ENCODE measurements at places on chromosomes 16 and 17.

DNA sequence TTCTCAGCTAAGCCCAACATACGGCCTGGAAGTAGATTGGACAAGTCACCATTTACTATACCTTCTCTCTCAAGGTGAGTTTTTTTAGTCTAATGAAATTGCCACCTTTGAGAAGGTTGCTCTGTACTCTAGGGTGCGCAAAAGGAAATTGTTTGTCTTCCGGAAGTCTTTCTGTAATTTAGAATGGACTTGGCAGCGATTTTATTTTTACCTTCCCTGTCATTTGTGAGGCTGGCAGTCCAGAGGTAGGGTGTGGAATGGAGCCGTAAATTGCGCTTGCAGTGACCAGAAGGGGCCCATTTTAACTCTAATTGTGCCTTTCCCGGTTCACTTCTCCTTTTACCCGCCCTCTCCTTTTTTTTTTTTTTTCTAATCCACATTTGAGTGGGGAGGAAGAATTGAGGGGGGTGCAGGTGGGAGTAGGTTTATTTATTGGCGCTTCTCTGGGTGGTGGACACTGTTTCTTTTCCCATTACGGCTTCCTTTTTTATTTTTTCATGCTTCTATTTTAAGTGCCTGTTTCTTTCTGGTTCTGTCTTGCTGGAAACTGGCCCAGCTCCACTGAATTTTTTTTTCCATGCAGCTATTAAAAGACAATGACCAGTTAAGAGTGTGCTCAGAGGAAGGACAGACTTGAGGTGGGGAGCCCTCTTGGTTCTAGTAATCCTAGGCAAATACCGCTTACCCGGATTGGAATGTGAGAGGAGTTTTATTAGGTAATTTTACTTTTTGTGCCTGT, 89.7 kb upstream of the CLEC18A start:
- no peak for DNase-seq

- no peak for DNase-seq
Measured at GRCh38 chr16:10601444-10602408, 21.3 kb upstream of the EMP2 start.

GRCh38 chr17:19708431-19709175, 7.8 kb downstream of the SLC47A2 start:
- no peak for DNase-seq

DNA sequence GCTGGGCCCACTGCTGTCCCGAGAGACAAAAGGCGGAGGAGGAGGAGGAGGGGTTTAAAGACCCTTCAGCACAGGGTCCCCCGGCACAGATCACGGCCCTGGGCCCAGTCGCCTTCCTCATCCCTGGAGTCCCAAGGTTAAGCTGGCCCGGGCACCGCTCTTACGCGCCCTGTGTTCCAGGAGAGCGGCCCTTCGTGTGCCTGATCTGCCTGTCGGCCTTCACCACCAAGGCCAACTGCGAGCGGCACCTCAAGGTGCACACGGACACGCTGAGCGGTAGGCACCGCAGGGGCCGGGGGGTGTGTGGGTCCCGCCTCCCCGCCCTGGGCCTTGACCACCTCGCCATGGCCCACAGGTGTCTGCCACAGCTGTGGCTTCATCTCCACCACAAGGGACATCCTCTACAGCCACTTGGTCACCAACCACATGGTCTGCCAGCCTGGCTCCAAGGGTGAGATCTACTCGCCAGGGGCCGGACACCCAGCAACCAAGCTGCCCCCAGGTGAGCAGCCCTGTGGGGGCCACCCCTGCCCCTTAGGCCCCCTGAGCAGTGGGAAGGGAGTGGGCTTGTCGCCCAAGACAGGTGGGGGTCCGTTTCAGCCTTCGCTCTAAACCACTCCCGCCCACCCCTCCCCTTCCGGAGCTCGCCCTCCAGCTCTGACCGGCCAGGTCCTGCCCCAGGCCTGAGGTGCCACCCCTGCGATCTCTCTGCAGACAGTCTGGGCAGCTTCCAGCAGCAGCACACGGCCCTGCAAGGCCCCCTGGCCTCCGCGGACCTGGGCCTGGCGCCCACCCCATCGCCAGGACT, 37.6 kb upstream of the ZC3H18 start:
- DNase-seq, result no peak

DNA sequence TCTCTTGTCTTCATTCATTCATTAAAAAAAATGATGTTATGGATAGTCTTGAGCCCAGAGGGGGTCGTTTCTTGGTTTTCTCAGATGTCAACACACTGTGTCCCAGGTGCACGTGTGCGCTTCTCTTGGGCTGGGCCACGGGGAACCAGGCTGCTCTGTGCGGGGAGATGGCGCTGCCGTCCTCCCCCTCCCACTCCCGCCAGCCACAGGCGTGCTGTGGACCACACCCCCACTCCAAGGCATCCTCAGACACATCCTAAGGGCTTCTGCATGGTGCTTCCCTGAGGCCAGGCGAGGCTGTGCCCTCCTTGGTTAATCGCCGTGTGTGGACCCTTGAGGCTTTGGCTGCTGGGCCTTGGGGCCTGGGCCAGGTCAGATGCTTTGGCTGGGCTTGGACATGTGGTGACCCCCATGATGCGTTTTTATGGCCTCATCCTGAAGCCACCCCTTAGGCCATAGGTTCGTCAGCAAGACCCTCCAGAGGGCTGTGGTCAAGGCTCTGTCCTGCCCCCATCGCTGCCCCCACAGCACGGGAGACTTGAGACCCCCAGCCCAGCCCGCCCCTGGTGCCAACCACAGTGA, 245.7 kb upstream of the CIBAR2 start:
- no peak for DNase-seq

GRCh38 chr17:29210879-29211278, 30.7 kb upstream of the MYO18A start:
- DNase-seq, result no peak

Data from neural progenitor cell (in vitro differentiated cells).